ENCODE measurements at places on chromosomes 11 and 22. TPM values are rescaled to one million over a fixed set of nuclear protein-coding genes. Genes with fewer than 3 reads are reported as not detected.

DNA sequence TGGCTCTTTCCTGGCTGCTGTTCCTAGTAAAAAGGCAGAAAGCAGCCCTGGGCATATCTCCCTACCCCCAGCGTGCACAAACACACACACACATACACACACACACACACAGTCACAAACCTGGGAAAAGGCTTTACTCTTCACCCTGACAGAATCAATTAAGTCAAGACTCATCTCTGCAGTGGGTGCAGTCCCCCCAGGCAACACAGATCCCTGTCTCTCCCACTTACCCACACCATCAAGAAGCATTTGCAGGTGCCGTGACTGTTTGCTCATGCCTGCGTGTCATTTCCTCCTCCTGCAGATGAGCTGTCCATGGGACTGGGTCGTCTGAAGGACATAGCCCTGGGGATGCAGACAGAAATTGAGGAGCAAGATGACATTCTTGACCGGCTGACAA, 28.6 kb downstream of the SNAP29 start:
- no peak for DNase-seq

The P2RX6 gene
- total RNA-seq = 2.8 TPM

GRCh38 chr22:17945888-17946648, 78.3 kb downstream of the MICAL3 start:
- DNase-seq = no peak

The MS4A7 gene
- 14.5 TPM for total RNA-seq

DNA sequence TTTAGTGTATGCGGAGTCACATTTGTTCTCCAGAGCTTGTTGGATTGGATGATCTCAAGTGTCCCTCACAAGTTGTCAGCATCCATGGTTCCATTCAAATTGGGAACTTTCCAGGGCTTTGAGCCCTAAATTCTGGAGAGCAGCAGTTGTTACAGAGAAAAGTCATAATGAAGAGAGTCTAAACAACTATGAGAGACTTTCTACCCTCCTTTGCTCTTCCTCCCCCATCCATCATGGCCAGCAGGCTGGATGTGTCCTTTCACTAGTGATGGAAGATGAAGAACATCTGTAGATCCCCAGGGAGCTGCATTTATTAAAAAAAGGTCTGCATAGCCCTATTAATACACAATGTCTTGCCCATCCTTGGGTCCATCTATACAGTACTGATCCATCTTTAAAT, 129.6 kb upstream of the TIMP3 start:
- no peak for DNase-seq

The HDHD5 gene
- total RNA-seq = 58.9 TPM

The STK33 gene
- 23.9 TPM for total RNA-seq

DNA sequence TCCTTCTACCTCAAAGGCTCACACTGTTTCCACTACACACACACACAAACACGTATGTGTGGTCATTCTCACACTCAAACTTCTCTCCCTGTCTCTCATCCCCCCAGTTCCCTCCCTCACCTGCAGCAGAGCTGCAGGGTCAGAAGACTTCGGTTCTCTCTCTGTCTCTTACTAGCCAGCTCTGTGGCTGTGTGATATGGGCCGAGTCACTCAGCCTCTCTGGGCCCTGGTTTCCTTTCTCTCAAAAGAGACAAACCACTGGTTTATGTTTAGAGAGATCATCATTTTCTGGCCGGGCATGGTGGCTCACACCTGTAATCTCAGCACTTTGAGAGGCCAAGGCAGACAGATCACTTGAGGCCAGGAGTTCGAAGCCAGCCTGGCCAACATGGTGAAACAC, 21.1 kb downstream of the TSPAN18 start:
- no peak for DNase-seq

The SLC22A12 gene
- not detected for total RNA-seq

GRCh38 chr11:94032066-94032465, 10.9 kb downstream of the HEPHL1 start:
- no peak for DNase-seq

DNA sequence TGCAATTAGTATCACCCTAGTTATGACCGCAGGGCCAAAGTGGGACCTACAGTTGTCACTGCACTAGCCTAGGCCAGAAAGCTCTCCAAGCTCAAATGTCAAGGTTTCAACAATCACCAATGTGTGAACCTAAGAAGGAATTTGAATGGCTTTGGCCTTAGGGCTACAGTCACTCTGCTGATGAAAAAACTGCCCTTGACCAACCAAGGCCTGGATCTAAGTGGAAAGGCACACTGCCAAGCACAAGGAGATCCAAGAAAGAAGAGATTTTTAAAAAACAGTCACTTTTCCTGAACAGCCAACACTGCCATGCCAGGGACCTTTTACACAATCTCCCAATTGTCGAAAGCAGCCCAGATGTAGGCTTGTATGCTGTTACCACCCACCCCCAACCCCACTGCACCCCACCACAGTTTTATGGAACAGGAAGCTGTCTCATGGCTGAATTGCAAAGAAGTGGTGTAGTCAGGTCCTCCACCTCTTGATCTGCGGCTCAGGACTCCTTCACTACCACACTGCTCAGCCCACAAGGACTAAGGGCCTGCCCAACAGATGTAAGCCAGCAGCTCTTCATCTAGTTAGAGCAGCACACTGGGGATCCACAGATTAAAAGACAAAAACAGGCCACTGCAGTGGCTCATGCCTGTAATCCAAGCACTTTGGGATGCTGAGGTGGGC, 32.9 kb downstream of the SMCO4 start:
- no peak for DNase-seq

The PRR33 gene
- total RNA-seq = 5.0 TPM

The SERPING1 gene
- 157 TPM for total RNA-seq

DNA sequence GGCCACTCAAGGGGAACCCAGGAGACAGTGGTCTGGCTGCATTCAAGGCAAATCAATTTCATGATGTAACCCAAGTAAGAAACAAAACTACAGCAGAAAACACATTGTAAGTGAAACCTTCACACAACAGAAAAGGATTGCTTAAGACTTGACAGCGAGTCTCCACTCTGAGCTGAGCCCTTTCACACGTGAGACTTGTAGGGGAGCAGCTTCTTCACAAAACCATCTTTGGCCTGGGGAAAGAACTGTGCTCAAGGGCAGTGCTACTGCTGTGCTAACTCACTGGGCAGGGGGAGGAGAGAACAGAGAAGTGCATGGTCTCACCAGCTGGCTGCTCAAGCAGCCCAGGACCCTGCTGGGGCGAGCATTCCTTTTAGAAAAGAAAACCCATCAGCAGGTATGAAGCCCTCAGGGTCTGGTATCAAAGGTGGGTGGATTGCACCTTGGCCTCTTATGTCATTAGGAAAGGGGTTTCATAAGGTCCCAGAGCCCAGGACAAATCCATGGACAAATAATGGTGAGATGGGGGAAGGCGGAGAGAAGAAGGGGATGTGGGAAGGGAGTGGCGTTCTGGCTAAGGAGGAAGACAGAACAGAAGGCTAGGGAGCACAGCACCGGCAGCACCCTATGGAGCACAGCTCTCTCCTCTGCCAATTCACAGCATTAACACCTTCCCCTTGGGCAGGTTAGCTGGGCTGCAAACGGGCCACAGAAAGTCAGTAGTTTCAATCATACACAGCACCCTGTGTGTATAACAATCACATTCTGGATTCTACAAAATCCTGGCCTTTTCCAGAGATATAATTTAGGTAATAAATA, 20.6 kb upstream of the RAPSN start:
- no peak for DNase-seq

DNA sequence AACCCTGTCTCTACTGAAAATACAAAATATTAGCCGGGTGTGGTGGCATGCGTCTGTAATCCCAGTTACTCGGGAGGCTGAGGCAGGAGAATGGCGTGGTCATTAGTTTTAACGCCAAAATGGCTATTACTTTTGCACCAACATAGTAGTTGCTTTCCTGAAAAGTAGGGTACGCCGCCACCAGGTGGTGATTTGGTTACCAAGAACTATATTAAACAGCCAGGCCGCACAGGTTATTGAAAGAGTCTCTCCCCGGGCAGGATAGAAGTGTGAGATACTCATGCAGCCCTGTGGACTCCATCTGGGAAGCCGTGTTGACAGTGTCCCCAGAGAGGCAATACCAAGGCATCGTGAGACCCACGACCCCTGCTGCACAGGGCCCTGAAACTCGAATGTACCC, 24.6 kb upstream of the LRRC32 start:
- DNase-seq = no peak

DNA sequence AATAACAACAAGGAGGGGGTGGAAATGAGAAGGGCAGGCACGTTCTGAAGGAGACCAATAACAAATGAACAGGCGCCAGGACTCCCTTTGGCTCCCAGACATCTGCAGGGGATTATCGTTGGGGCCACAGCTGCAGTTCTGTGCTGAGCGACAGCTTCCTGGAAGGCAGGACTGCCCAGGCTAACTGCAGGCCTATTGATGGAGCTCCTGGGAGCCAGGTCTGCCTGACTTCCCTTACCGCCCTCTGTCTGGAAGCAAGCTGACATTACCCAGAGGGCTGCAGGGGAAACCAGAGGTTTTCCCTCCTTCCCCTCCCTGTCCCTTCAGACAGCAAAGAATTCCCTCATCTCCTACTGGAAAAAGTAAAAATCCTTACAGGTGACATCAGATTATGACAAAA, 5.0 kb downstream of the DRD2 start:
- no peak for DNase-seq
